Stimulated activated CD4-positive, alpha-beta T cell treated with anti-CD3 and anti-CD28 coated beads, Interleukin-12 subunit alpha, Interleukin-12 subunit beta, amount 100 ng/mL, for 4 hours (primary cell): ENCODE measurements at places on chromosomes 2 and 18.

DNA sequence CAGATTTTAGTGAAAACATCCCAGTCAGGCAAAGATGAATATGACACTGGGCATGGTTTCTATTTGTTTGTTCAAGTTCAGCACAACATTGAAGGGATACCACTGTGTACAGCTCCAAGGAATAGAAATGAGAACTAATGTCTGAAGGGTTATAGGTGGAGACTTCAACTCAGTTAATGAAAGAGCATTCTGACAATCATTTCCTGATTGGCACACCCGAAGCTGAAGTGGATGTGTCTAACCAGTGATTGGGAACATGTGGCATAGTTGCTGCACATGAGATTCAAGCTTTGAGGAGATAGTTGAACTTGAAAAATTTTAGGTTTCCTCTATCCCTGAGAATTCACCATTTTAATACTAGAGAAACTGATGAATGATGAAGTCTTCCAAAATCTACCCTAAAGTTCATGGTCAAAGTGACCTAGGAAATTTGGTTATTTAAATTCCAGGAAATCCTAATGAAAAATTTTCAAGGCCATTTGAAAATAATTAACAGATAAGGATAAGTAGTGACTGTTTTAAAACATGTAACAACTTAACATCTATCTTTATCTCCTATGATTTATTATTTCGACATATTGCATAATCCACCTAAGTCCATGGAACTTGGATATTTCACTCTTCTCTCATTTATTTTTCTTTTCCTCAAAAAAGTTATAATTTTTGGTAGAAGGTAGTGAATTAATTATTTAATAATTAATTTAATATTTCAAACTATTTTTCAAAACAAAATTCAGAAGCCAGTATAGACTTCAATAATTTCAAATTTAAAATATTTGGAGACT lies 38.0 kb downstream of the SLC9A4 start:
- no peak for DNase-seq

- no peak for DNase-seq
Observed at GRCh38 chr2:45244928-45245327, 235.7 kb upstream of the SIX2 start.

DNA sequence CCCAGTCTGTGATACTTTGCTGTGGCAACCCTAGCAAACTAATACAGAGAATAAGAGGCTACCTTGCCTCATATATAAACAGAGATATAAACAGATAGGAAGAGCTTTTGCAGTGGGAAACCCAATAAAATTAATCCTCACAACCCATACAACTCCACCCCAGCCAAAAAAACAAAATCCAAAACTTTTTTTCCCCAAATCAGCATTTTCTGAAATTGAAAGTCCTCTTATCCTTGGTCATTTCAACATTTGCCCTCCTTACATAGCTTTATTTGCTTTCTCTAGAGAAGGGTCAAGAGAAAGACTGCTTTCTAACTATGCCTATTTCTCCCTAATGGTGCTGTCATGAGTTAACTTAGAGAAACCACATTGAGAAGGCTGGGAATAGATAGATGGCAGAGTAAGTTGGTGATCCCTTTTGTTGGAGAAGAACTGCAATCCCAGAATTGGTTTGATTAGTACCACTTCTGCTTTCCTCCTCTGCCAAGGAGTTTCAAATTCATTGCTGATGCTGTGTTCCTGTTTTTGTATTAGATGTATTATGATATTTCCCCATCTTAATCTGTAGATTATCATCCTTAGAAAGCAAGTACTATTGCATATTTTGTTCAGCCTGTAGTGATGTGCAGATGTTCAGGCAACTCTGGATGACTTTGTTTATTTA lies 76.5 kb upstream of the B3GNT2 start:
- no peak for DNase-seq

DNA sequence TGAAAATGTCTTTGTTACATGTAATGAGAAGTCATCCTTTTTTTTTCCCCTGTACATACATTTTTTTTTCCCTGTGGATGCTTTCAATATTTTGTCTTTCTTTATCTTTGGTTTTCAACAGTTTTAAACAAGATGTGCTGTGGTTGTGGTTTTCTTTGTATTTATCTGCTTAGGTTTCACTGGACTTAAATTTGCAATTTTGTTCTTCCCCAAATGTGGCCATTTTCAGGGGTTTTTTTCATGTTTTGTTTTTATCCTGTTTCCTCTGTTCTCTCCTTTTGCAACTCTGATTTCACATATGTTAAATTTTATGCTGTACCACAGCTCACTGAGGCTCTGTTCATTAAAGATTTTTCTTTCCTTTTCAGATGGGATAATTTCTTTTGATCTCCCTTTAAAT lies 41.7 kb downstream of the GALNT1 start:
- no peak for DNase-seq

GRCh38 chr18:57121542-57122112 lies 25.3 kb upstream of the BOD1L2 start:
- DNase-seq = no peak

- DNase-seq = no peak
Observed at GRCh38 chr2:219041252-219041651, at the start of gene CFAP65. CFAP65 (minus strand) TSS chr2:219041516; CDS start chr2:219039048, 2,468 bp downstream.

- DNase-seq = no peak
Observed at GRCh38 chr2:141364821-141365220, 766.0 kb downstream of the LRP1B start.

DNA sequence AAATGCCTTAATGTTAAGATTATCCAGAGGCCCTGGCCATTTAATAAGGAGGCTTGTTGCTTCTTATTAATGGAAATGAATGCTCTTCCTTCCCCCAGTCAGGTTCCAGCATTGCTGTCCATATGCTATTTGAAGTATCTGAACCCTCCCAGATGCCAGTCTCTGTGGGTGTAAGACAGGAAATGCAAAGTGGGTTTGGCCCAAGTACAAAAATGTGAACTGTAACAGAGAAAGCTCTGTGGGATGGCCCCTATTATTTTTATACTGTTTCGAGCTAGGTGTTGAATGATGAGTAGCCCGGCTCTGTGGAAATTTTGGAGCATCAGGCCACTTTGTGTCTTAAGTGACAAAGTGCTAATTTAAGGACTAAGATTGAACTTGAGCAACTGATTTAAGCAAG lies 141.0 kb downstream of the UXS1 start:
- no peak for DNase-seq
